ENCODE measurements at places on chromosomes 3 and 15.

DNA sequence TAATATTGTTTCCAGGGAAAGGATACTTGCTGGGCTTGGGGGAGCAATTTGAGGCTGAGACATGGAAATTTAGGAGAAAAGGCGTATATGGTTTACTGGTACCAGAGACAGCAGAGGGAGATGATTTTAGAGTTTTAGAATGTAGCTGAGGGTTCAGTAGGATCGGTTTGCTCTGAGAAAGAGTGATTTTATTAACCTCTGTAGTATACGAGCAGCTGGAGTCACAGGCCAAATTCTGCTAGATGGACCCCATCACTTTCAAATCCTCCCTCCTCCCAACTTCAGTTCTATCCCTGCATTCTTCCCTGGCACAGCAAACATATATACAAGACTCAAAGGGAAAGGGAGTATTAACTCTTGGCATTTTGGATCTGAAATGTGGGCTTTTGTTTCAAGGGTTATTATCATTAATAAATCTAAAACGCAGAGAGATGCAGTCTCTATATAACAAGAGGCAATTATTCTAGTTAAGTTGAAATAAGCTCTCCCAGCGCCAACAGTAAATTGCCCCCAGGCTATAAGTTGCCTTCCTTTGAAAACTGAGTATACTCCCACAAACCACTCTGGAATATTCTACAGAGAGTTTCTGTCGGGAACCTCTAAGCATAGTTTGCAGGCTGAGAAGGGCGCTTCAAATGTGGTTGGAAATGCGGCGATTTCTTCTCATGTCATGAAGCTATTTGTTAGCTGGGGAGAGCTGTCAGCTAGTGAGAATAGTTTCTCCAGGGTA lies 5.4 kb downstream of the CRABP1 start:
- DNase-seq: no peak

GRCh38 chr15:32723171-32723948 lies 5.6 kb downstream of the GREM1 start:
- DNase-seq: no peak

DNA sequence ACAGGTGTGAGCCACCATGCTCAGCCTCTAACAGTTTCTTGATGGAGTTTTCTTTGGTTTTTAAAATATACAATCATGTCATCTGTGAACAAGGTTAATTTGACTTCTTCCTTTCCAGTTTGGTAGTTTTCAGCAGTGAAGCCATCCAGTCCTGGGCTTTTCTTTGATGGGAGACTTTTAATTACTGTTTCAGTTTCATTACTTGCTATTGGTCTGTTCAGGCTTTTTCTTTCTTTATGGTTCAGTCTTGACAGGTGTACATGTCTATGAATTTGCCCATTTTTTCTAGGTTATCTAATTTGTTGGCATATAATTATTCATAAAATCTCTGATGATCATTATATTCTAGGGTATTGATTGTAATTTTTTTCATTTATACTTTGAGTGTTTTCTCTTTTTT lies 36.8 kb downstream of the PFN2 start:
- DNase-seq: no peak

- no peak for DNase-seq
Observed at GRCh38 chr3:42495393-42495792, 7.0 kb upstream of the VIPR1 start.

GRCh38 chr15:25426896-25427610 lies 11.8 kb downstream of the UBE3A start:
- no peak for DNase-seq

GRCh38 chr15:47750740-47751262 lies 33.5 kb downstream of the SEMA6D start:
- DNase-seq: no peak

DNA sequence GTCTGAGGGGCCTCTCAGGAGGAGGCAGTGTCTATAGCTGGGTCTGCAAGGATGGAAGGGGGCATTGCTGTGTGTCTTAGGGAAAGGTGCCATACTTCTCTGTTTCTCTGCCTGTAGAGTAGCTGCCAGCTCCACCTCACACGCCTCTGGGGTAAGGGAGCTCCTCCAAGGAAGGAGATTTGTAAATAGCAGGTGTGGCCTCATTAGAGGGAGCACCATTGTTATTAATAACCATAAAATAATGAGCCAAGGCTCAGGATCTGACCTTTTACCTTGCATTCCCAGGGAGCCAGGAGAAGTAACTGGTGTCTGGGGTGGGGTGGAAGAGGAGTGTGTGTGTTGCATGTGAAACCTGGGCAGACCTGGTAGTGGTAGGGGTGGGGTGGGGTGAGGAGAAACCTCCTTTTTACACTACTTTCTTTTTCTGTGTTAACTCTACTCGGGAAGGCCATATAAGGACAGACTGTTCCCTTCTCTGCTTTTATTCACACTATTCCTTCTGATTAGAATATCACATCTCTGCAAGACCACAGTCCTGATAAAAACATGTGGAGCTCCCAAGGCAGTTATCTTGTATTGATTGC lies 2.2 kb upstream of the C15orf39 start:
- DNase-seq: no peak

DNA sequence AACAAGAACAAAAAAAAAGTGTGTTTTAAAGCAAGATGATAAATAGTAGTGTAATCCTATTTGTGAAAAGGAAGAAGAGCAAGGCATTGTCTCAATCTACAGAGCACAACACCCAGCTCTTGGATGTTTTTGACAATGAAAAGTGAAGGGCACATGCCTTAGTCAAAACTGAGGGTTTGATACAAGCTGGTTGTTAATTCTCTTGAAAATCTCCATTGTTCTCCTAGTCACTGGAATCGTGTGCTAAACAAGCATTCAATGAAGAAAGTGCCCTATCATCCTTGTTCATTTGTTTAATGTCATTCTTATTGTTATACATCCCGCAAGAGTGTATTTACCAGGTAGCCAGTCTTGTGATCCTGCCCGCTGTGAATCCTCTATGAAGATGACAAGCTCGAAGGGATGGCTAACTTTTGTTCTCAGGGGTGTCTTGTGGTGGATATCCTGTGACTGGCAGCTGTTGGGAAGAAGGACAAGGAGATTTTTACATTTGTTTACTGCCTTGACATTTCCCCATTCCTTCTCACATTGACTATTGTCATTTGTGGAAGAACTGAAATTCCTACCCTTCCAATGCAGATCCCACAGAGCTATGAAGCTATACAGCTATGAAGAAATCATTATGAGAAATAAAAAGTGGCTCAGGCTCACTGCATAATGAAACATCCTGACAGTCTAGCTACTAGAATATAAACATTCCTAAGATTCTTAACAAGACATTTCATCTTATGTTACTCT lies 175.9 kb downstream of the VGLL3 start:
- DNase-seq: no peak

DNA sequence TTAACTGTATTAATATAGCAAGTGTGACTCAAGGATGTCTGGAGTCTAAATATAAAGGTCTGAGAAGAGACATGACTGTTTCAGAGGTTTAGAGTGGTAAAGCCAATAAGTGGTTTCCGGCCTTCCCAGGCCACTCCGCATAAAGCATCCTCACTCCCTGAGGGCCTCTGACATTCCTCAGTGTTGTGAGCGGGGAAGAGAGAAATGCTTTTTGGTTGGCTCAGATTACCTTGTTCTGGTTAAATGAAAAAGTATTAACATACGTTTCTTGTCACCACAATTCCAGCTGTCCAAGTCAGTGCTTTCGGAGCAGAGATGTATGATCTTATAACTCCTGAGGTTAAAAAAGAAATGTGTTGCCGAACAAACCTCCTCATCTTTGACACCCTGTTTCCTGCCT lies 103.8 kb downstream of the RBMS3 start:
- no peak for DNase-seq

GRCh38 chr3:32643354-32643753 lies 41.6 kb upstream of the CNOT10 start:
- DNase-seq: no peak

- DNase-seq: no peak
Observed at GRCh38 chr3:24963762-24964625, 464.1 kb upstream of the RARB start.

DNA sequence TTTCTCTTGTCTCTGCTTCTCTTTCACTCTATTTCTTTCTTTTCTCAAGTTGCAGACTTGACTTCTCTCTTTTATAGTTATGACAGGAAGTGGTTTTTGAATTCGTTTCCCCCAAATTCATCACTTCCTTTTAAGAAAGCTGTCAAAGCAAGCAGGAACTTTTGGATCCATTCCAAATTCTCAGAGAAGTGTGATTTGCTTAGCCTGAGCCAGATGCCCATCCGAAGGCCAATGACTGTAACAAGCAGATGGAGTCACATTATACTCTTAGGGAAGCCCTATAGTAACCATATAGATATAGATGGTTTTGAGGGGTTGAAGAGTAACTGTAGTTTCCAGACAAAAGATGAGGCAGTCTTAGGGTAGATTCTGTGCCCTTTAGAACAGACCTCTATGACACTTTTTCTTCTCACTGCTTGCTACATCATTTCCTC lies 592.0 kb upstream of the KCNMB2 start:
- no peak for DNase-seq
